ENCODE measurements at places on chromosomes 3 and 15.

GRCh38 chr15:22786868-22787698 lies 639 bp downstream of the NIPA1 start:
- no peak for DNase-seq

DNA sequence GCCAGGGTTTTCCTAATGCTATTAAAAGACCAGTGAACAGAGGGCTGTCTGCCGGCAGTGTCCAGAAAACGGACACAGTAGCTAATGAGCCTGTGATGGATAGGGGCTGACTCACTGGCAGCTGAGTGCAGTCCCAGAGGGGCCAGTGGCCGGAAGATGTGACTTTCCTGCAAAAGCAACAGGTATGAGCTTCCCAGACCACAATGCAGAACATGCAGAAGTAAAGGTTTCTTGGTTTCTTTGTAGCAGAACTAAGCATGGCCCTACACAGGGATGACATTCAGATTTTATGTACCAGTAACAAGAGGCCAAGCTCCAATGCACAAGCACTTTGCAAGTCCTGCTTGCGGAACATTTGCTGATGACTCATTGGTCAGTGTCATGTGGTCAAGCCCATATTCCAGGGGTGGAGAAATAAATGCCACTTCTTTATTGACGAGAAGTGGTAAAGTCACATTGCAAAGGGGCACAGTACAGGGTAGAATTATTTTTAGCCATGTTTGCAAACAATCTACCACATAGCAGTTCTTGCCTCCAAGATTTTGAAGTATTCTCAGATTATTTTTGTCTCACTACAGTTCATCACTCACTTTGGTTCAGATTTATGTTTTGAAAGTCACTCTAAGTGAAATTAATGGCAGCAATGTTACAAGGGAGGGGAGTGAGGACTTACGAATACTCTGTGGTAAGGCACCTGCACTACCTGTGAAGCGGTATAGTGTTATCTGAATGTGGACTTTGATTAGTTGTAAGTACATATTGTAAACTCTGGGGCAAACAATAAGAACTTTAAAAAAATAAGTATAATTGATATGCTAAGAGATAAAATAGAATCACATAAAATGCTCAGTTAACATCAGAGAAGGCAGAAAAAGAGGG lies 263.3 kb downstream of the ABHD5 start:
- DNase-seq: no peak

- DNase-seq: no peak
These were observed 59.4 kb downstream of the DAPK2 start for GRCh38 chr15:63986751-63987341.

GRCh38 chr15:64045101-64045435 lies 1.2 kb downstream of the DAPK2 start:
- DNase-seq: no peak

- no peak for DNase-seq
These were observed 468.3 kb downstream of the EPHB1 start for GRCh38 chr3:135263331-135263730.

DNA sequence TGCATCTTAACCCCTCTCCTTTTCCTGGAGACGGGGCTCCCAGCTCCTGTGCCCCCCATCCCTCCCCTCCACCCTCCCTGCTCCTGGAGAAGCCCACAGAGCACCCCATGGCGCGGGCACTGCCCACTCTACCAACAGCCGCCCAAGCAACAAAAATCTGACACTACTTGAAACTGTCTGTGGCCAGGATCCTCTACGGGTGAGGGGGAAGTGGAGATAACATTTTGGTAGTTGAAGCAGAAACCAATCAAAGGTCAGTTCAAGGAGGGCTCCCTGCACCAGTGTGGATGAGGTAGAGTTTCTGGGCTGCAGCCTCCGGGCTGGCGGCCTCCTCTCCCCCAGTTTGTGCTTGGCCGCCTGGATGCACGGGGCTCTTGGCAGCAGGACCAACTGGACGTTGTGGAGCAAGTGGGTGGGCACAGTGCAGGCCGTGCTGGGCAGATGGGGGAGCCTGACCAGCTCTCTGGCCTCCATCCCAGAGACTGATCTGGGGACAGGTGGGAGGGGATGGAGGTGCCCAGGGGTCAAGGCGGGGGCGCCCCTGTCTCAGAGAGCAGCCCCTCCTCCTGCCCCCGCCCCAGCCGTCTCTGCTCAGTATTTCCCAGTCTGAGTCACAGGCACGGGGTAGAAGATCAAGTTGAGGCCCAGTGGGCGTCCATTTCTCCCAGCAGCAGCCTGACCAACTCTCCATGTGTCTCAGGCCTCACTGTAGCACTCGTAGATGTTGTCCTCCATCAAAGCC lies 12.8 kb downstream of the H1-8 start:
- DNase-seq: no peak

GRCh38 chr15:70853973-70854665 lies at the start of gene LARP6:
Gene LARP6 (minus strand): TSS chr15:70854157. CDS start chr15:70854088, 69 bp downstream.
- DNase-seq: peak; percentile 7

DNA sequence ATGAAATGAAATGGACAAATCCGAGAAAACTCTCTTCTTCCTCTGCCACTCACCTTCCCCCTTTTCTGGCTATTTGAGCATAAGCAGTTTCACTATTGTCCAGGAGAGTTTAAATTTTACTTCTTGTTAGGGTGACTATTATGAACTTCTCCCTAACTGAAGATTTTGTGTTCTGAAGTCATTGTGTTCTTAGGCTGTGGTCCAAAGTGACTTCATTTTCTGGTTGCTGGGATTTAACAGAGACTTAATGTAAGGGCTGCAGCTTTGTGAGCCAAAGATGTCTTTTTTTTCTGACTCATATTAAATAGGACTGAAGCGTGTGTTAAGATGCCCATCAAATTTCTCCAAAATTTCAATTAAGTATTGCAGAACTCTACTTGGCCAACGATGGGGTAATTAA lies 46.5 kb upstream of the FSTL1 start:
- no peak for DNase-seq

DNA sequence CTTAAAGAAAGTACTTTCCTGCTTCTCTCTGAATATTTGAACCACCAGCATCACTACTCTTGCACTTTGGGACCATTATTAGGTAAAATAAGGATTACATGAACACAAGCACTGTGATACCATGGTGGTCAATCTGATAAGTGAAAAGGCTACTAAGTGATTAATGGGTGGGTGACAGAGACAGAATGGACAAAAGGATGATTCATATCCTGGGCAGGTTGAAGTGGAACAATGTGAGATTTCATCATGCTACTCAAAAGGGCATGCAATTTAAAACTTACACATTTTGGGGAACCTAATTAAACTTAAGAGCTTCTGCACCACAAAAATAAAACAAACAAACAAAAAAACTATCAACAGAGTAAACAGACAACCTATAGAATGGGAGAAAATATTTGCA lies 172.0 kb upstream of the CD96 start:
- DNase-seq: no peak

- no peak for DNase-seq
These were observed 3.1 kb upstream of the CFAP20DC start for GRCh38 chr3:59052803-59053411.

DNA sequence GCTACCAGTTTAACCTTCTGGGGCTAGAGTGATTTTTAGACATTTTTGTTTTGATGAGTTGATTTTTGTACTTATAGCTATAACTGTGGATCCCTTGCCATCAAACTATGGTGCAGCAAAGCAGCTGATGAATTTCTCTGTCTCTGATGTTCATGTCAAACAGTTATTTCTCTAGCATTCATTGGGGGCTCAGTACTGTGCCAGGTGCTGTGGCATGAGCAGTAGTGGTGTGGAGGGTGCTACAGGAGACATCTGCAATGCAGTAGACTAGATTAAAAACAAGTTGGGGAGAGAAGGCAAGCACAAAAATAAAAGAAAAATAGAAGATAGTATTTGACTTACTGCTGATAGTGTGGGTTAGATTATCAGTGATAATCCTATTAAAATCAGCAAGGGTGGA lies 95.3 kb downstream of the AKAP13 start:
- DNase-seq: no peak

- no peak for DNase-seq
These were observed 92.6 kb downstream of the CHDH start for GRCh38 chr3:53753518-53754183.

GRCh38 chr3:101500208-101500607 lies 12.8 kb downstream of the SENP7 start:
- no peak for DNase-seq

- DNase-seq: no peak
These were observed 22.3 kb downstream of the STIMATE start for GRCh38 chr3:52874864-52875587.

- DNase-seq: no peak
These were observed 336.5 kb upstream of the TGFBR2 start for GRCh38 chr3:30269751-30270445.

DNA sequence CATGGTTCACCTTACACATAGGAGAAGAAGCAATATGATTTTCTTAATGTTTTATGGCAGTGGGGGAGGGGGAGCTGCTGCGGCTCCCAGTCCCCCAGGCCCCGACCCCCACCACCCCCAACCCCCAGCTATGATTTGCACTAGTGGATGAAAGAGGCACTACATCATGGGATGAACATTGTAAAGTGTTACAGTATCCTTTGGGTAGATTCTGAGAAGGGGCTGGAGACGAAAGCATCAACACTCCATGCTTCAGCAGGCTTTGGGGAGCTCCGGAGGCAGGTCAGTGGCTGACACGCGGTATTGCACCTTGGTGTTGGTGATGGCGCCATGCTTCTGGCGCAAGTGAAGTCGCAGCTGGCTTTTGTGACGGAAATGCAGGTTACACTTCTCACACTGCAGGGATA lies 19.9 kb upstream of the RTP2 start:
- no peak for DNase-seq

DNA sequence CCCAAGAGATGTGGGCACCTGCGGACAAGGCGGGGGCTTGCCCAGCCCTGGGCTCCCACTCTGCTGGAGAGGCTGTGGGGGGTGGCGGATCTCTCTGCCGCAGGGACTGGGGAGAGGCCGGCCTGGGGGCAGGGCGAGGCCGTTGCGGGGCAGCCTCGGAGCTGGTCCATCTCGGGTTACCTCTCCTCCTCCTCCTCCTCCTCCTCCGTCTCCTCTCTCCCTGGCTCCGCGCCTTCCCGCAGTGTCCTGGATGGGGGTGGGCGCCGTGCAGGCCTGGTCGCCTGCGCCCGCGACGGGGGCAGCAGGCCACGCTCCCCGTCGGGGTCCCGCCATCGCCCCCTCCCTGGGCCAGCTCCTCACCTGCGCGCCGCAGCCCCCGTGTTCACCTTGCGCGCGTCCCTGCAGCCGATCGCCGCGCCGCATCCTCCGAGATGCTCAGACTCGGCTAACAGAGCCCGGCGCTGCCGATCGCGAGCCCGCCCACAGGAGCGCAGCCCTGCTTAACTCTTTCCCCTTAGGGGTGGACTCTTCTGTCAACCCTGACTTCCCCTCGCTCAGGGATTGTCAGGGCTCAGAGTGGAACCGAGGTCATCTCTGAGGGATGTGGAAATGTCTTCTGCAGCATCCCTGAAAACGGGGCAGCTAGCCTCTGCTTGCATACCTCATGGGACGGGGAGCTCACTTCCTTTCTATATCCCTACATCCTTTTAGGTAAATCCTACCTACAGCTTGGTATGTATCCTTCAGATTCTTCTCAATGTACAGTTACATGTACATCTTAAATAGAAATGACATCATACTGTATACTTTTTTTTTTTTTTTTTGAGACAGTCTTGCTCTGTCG lies at the start of gene PRRT3:
PRRT3 (minus strand) TSS at position 447 of the 844 bp plus-strand sequence. CDS start 2,293 bp downstream, outside the sequence.
- DNase-seq: peak; percentile 63

All from stimulated activated CD4-positive, alpha-beta T cell treated with anti-CD3 and anti-CD28 coated beads, Interleukin-15, amount 100 ng/mL, for 48 hours (primary cell).